ENCODE measurements at places on chromosomes 1 and 21. TPM values are rescaled to one million over a fixed set of nuclear protein-coding genes. Genes with fewer than 3 reads are reported as not detected.

The GJA5 gene
- total RNA-seq = 2.0 TPM

The ST6GALNAC3 gene
- total RNA-seq = 0.99 TPM

The ZNF683 gene
- not detected for total RNA-seq

The HPCA gene
- not detected for total RNA-seq

The PARS2 gene
- total RNA-seq = 3.6 TPM

The VTCN1 gene
- total RNA-seq = not detected

The SLC44A5 gene
- total RNA-seq = 0.15 TPM

The OPTC gene
- total RNA-seq = not detected

The GNG12 gene
- 166 TPM for total RNA-seq

The CD5L gene
- total RNA-seq = not detected

The AGBL4 gene
- total RNA-seq = not detected

The AADACL3 gene
- total RNA-seq = not detected

The ADCY10 gene
- total RNA-seq = 0.15 TPM

The FAM167B gene
- 0.66 TPM for total RNA-seq

The VHLL gene
- not detected for total RNA-seq

The LHX8 gene
- under 0.01 TPM for total RNA-seq

The AMY2A gene
- total RNA-seq = not detected

The PALMD gene
- 2.0 TPM for total RNA-seq

The USP24 gene
- 52.4 TPM for total RNA-seq

The NR1I3 gene
- not detected for total RNA-seq

The CAPZA1 gene
- total RNA-seq = 287 TPM

The CCDC185 gene
- 0.17 TPM for total RNA-seq
